ENCODE measurements at places on chromosomes 7 and 10. TPM values are rescaled to one million over a fixed set of nuclear protein-coding genes. Genes with fewer than 3 reads are reported as not detected.

- H3K36me3 ChIP-seq = no peaks in the 10 kb centered on the region
- no peak overlapping the region for H3K27ac ChIP-seq
- peaks cover 19% of the 10 kb centered on the region for H3K4me1 ChIP-seq
Observed at GRCh38 chr10:35130663-35131062, 4.0 kb downstream of the CREM start.

DNA sequence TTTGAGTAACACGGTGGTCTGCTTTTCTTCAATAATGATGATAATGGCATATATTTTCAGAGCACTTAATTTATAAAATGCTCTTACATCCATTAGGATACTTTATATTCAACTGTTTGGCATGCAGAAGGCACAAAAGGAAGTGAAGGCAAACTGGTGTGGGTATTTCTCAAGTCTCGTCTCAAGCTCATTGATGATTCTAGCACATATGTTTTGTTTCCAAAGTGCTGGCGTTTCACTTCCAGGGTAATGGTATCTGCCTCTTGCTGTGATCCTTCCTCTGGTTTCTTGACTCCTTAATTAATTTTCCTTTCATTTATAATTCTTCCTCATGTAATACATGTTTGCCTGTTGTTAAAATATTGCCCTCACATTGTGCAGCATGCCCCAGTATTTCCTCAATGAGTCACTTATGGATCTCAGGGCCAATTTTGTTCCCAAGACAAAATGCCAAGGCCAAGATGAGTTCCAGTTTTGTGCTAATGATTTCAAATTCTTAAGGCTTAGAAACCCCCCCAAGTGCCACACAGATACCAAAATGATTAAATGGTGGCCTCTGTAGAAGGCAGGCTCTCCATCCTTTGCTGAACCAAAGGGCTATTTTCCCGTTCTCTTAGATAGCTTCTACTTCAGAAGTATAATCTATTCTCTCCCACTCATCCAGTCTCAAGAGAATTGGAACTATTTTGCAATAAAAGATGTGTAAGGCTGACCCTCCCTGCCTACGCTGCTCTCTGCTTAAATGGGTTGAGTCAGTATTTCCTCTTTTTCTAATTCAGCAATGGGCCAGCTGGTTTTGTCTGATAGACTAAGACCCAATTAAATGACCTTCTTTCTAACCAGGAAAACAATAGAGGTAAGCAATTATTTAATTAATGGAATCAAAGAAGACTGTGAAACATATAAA is 171.2 kb downstream of the ZNF365 start:
- H3K36me3 ChIP-seq = no peaks in the 10 kb centered on the region
- no peak overlapping the region for H3K27ac ChIP-seq
- no peaks in the 10 kb centered on the region for H3K27me3 ChIP-seq
- DNase-seq = no peak
- H3K4me3 ChIP-seq = no peak overlapping the region

- no peaks in the 10 kb centered on the region for H3K27me3 ChIP-seq
- no peak overlapping the region for H3K4me3 ChIP-seq
- no peak for DNase-seq
- no peaks in the 10 kb centered on the region for H3K4me1 ChIP-seq
- H3K27ac ChIP-seq = no peak overlapping the region
Observed at GRCh38 chr10:9670911-9671310, 1346.8 kb upstream of the CELF2 start.

GRCh38 chr10:31129271-31129670 is 97.6 kb upstream of the ZNF438 start:
- H3K4me3 ChIP-seq = no peak overlapping the region
- H3K27me3 ChIP-seq = no peaks in the 10 kb centered on the region
- H3K36me3 ChIP-seq = no peaks in the 10 kb centered on the region
- H3K27ac ChIP-seq = no peak overlapping the region
- peaks cover 5% of the 10 kb centered on the region for H3K4me1 ChIP-seq
- DNase-seq = peak; percentile 47

DNA sequence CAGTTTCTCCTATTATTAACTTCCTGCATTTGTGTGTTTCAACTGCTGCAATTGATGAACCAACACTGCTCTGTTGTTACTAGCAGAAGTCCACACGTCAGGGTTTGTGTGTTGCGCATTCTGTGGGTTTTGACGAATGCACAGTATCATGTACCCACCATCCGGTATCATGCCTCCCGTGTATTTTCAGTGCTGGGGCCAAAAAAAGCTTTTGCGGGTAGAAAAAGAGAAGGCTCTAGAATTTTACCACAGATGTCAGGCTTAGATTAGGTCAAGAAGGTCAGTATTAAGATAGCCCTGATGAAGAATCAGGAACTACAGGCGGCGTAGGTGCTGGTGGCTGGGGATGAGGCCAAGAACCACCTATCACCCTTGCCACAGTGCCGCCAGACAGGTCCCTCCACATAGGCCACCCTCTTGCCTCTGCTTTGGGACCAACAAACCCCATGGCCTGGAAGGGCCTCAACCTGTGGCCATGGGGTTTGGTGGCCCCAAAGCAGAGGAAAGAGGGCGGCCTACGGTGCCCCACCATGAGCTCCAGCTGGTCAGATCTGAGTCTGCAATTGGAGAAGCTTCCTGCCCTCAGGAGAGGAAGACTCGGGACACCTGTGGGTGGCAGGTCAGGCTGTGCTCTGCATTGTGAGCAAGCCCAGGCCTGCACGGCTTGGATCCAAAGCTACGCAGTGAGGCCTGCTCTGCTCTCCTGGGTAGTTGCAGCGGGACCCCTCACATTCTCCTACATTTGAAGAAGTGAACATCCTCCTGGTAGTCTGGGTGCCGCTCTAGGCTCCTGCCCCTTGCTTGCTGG is 71.9 kb downstream of the MKI67 start:
- H3K27me3 ChIP-seq = no peaks in the 10 kb centered on the region
- H3K27ac ChIP-seq = no peak overlapping the region
- no peak overlapping the region for H3K4me3 ChIP-seq
- no peaks in the 10 kb centered on the region for H3K4me1 ChIP-seq
- DNase-seq = no peak
- H3K36me3 ChIP-seq = no peaks in the 10 kb centered on the region

- no peak overlapping the region for H3K4me3 ChIP-seq
- no peaks in the 10 kb centered on the region for H3K36me3 ChIP-seq
- DNase-seq = no peak
- H3K4me1 ChIP-seq = no peaks in the 10 kb centered on the region
Observed at GRCh38 chr10:131652438-131653139, 248.2 kb upstream of the PPP2R2D start.

GRCh38 chr7:5419539-5420066 is 4.0 kb downstream of the TNRC18 start:
- H3K27me3 ChIP-seq = no peaks in the 10 kb centered on the region
- no peaks in the 10 kb centered on the region for H3K36me3 ChIP-seq
- peak overlapping the region; percentile 69 for H3K4me3 ChIP-seq
- peak overlapping the region; percentile 98 for H3K27ac ChIP-seq

GRCh38 chr7:50724526-50725520 is 57.9 kb downstream of the GRB10 start:
- no peak overlapping the region for H3K27ac ChIP-seq
- H3K36me3 ChIP-seq = no peaks in the 10 kb centered on the region
- peaks cover 10% of the 10 kb centered on the region for H3K4me1 ChIP-seq
- DNase-seq = no peak
- no peaks in the 10 kb centered on the region for H3K27me3 ChIP-seq

- no peaks in the 10 kb centered on the region for H3K36me3 ChIP-seq
- H3K4me3 ChIP-seq = no peak overlapping the region
- no peaks in the 10 kb centered on the region for H3K27me3 ChIP-seq
- H3K4me1 ChIP-seq = no peaks in the 10 kb centered on the region
- H3K27ac ChIP-seq = no peak overlapping the region
Observed at GRCh38 chr7:95198863-95199262, 125.5 kb downstream of the PON1 start.

- DNase-seq = no peak
- H3K4me3 ChIP-seq = no peak overlapping the region
- H3K4me1 ChIP-seq = no peaks in the 10 kb centered on the region
- no peaks in the 10 kb centered on the region for H3K27me3 ChIP-seq
Observed at GRCh38 chr7:86199881-86200614, 443.7 kb upstream of the GRM3 start.

DNA sequence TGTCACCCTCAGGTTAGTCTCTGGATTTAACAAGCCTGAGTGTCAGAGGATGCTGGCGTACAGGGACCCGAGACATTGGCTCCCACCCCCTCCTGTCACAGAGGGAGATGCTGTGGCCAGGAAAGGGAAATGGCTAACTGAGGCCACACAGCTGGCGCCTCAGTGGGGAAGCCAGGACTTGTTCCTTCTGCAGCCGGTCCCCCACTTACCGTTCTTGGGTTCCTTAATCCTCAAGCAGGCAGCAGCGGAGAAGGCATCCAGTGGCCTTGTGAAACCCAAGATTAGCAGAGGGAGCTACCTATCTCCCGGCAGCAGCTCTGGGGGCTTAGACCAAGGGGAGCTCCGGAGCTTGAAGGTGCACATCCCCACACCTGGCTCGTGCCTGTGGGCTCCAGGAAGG is 65.4 kb downstream of the NEURL1 start:
- no peak overlapping the region for H3K4me3 ChIP-seq
- no peak for DNase-seq
- no peaks in the 10 kb centered on the region for H3K27me3 ChIP-seq

DNA sequence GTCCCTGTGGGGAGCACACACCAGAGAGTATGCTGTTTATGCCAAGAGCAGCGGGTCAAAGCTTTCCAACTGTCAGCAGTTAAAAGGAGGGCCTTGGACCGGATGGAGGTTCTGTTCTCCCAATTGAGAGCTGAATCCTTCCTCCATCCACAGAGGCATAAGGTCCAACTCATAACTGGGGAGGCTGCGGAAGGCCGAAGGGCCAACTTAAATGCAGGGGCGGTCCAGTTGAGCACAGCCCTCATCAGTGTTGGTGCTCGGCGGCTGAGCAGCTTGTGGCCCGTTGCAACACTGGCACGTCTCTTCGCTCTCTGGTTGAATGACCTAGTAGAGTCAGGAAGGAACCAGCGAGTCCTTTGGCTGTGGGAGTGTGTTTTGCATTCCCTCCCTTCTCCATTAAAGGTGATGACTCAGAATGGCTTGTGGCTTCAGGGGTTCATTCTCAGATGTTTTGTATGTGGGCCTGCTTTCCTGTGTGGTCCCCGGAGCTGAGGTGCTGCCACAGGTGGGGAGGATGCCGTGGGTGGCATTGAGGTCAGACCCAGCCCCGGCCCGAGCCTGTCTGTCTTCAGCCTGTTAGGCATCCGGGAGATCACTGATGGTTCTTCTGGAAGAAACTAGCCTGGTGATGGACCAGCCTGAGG is 44.8 kb upstream of the DMBT1 start:
- no peaks in the 10 kb centered on the region for H3K27me3 ChIP-seq
- H3K36me3 ChIP-seq = peaks cover 8% of the 10 kb centered on the region
- no peak overlapping the region for H3K27ac ChIP-seq
- H3K4me1 ChIP-seq = no peaks in the 10 kb centered on the region
- H3K4me3 ChIP-seq = no peak overlapping the region

GRCh38 chr7:139382439-139382838 is 22.7 kb downstream of the LUC7L2 start:
- DNase-seq = no peak

- no peak for DNase-seq
- H3K27ac ChIP-seq = no peak overlapping the region
- H3K4me3 ChIP-seq = no peak overlapping the region
- H3K36me3 ChIP-seq = no peaks in the 10 kb centered on the region
Observed at GRCh38 chr7:45193828-45194227, 36.2 kb downstream of the RAMP3 start.

- H3K36me3 ChIP-seq = no peaks in the 10 kb centered on the region
- peak within 1 kb of the TSS; percentile 67 for H3K4me3 ChIP-seq
- H3K4me1 ChIP-seq = peaks cover 16% of the 10 kb centered on the region
- DNase-seq = peak; percentile 88
Observed at GRCh38 chr10:121598263-121599249, at the start of gene FGFR2. TSS of gene FGFR2 (minus strand) at chr10:121598444. CDS start at chr10:121593817, 4,627 bp downstream.

GRCh38 chr7:79434867-79435266 is 18.6 kb downstream of the MAGI2 start:
- no peak overlapping the region for H3K27ac ChIP-seq
- no peak overlapping the region for H3K4me3 ChIP-seq
- no peaks in the 10 kb centered on the region for H3K4me1 ChIP-seq
- no peaks in the 10 kb centered on the region for H3K36me3 ChIP-seq
- peak; percentile 6 for DNase-seq
- no peaks in the 10 kb centered on the region for H3K27me3 ChIP-seq

DNA sequence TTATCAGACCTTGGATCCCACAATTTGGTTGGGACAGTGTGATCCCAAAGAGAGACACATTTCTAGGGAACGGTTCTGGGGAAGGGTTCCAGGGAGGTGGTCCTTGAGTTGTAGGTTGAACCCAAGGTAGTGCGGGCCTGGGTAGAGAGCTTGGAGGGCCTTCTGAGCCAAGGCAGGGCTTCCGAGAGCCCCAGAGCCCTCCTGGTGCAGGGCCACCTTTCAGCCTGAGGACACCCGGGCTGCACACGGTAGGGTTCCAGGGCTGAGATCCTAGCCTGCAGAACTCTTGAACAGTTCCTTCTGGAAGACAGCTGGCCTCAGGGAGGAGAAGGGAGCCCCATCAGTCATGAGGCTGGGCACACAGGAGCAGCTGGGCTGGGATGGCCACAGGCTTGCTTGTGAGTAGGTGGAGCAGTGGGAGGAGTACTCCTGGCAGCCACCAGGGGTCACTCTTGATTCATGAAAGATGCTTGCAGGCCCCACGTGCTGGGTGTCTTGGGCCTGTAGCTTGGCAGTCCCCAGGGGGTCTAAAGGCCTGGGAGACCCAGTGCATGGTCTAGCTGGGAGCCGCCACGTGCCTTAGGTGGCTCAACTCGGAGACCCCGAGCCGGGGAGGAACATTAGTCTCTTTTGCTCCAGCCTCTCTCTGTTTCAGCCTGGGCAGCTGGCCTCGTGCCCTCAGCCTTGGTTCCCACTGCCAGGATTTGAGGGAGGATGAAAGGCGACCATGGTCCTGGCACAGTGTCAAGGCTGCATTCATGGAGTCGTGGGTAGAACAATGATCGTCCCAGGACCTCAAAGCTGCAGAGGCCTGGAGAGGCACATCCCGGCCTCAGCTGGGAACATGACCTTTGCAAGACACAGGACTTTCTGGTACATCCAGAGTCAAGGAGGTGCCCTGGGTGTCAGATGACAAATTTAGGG is 381.6 kb downstream of the TYW1 start:
- H3K27ac ChIP-seq = no peak overlapping the region
- H3K4me3 ChIP-seq = no peak overlapping the region
- no peaks in the 10 kb centered on the region for H3K36me3 ChIP-seq
- peak; percentile 67 for DNase-seq

The PANK1 gene
- total RNA-seq = 21.7 TPM

The NUTM2B gene
- total RNA-seq = 1.9 TPM

The HACD1 gene
- 17.5 TPM for total RNA-seq

The STEAP1 gene
- total RNA-seq = 6.0 TPM

The PTF1A gene
- total RNA-seq = not detected

The LIPK gene
- total RNA-seq = not detected

The EIF5AL1 gene
- total RNA-seq = 0.24 TPM

Data from thyroid gland (tissue), 4 donors.